ENCODE measurements at places on chromosomes 5 and 9. TPM values are rescaled to one million over a fixed set of nuclear protein-coding genes. Genes with fewer than 3 reads are reported as not detected.

DNA sequence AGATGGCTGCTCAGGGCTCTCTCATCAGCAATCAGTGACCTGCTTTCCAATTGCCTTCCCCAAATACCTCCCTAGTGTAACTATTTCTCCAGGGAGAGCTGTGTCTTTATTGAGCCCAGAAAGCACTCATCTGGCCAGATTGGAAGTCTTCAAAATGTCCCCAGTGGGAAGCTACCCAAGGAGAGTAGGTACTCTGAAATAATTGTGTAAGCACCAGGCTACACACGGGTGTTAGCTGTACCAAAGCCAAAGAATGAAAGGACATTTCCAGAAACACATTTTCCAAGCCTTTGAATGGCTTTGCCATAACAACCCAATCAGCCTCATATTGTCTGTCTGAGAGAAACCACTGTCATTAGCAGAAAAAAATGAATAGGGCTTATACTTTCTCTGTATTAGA is 318.8 kb downstream of the FAM170A start:
- DNase-seq, result no peak

DNA sequence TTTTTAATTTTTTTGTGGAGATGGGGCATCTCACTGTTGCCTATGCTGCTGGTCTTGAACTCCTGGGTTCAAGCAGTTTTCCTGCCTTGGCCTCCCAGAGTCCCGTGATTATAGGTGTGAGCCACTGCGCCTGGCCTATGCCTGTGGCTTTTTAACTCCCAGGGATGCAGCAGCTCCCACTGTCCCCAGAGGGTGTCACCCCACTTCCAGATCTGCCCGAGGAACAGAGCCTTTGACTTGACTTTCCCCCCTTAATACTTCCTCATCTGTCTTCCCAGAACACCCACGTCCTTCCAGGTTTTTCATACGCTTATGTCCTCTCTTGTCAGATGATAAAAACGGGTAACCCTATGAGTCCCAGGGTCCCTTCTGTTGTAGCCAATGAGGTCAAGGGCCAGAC is 7.6 kb upstream of the PRRC2B start:
- no peak for DNase-seq

DNA sequence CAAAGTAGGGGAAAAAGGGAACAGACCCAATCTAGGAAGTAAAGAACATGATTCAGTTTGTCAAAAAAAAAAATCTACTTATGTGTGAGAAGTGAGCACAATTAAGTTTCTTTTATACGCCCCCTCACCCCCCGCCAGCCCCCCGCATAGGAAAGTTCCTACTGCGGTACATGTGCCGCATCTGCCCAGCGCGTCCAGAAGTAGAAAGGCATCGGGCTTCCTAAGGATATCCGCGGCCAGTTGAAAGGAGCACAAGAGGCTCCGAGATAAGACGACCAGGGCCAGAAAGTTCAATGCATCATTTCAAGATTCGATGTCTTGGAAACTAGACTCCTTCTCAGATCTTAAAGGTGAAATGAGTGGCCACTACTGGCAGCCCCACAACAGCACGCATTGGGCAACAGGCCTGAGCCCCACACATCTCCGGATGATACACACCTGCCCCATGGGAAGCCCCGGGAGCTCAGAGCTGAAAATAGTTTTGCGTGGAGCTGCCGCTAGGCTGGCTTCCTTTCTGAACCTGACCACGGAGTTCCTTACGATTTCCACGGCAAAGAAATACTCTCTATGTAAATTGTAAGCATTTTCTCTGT is 203.9 kb downstream of the RAB3C start:
- DNase-seq, result no peak

GRCh38 chr5:111975133-111975532 is 218.1 kb upstream of the NREP start:
- no peak for DNase-seq

DNA sequence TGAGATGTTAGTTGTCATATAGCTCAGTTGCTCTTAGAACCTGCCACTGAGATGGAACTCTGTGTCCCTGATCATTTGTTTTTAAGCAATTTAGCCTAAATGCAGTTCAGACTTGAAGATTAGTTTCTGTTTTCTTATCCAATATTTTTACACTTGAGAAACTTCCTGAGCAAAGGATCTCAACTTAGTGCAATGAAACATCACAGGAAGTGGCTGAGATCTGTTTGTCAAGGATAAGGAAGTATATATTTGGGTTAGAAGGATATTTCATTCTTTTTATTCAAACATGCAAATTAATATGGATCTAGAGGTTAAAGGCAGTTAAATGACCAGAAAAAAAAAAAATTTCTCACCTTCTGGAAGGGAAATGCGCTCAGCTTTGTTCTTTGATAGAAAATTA is 19.7 kb upstream of the F2R start:
- no peak for DNase-seq

TEX48 gene
- total RNA-seq, result not detected

GRCh38 chr5:134098690-134099089 is 15.8 kb upstream of the TCF7 start:
- no peak for DNase-seq

DNA sequence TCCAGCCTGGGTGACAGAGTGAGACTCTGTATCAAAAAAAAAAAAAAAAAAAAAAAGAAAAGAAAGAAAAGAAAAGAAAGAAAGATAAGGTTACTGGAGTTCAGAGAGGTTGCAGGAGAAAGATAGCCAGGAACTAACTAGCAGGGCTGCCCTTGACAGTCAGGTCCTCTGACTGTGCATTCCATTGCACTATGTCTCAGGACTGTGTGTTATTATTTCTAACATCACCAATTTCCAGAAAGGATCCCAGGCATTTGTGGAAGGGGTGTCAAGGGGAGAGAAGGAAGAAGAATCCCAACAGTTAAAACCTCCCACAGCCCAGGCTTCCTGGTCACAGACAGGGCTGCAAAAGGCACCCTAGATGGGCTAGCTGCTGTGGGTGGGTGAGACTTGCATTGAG is 25.1 kb downstream of the KLF4 start:
- no peak for DNase-seq

- DNase-seq, result no peak
These were observed 28.3 kb downstream of the POU4F3 start for GRCh38 chr5:146366904-146367303.

TMEFF1 gene
- 0.13 TPM for total RNA-seq

PPP2R2B gene
- under 0.01 TPM for total RNA-seq

SEMA6A gene
- total RNA-seq, result 0.53 TPM

GRCh38 chr5:130874861-130875417 is 290.1 kb downstream of the HINT1 start:
- no peak for DNase-seq

- no peak for DNase-seq
These were observed 32.9 kb upstream of the ENTREP1 start for GRCh38 chr9:69292078-69292477.

FOXD4L6 gene
- 0.13 TPM for total RNA-seq

CDX1 gene
- total RNA-seq, result not detected

GRCh38 chr9:32665101-32665500 is 29.6 kb upstream of the TAF1L start:
- peak; percentile 90 for DNase-seq

FAM169A gene
- total RNA-seq, result 21.5 TPM

DNA sequence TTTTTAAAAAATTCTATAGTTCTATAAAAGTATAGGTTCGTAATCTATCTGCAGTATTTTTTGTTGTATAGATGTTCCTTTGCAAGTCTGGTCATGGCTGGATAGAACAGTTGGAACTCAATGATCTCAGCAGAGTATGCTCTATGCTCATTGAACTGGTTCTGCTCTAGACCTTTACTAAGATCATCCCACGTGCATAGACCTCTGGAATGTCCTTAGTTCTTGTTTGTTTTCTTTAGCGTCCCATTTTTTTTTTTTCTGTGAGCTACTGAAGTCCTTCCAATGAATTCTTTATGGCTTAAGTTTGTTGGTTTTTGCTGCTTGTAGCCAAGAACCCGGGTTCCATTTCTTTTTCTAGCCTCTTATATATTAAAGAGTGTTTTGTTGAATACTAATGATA is 3.5 kb downstream of the TMEM38B start:
- peak; percentile 12 for DNase-seq

DNA sequence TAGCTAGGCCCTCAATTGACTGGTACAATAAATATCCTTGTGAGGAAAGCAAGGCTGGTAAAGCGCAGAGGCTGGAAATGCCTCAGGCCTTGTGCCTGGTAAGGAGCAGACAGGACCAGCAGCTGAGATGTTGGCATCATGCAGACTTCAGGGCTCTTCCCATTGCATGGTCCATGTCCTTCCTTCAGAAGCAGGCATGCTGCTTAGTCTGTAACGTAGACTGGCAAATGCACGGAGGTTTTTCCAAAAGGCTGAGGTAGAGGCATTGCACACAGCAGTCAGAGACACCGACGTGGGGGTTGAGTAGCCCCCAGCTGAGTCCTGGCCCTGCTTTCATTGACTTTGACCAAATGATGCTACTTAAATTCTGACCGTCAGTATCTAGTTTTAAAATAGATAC is 87.1 kb downstream of the ADRB2 start:
- DNase-seq, result no peak

GRCh38 chr9:124038790-124039633 is 27.4 kb downstream of the LHX2 start:
- no peak for DNase-seq

- no peak for DNase-seq
These were observed 91.5 kb upstream of the PHF24 start for GRCh38 chr9:34866614-34867013.

NUP188 gene
- total RNA-seq, result 25.8 TPM

DNA sequence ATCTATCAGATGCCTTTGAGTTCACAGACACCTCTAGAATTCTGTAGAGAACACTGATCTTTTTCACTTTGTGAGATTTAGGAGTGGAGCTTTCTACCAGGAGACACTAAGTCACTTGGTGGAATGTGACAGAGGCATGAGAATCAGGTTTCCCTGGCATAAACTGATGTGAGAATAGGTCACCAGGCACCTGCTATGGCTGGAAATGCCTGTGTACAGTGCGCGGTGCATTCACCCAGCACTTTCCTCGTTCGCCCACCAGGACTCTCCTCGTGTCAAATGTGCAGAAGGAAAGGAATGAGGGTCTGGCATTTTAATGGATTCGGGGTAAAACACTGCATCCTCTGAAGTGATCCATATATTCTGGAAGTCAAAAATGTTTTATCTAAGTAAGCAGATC is 281.8 kb upstream of the TUT7 start:
- DNase-seq, result no peak

GRCh38 chr9:106726070-106726815 is 136.7 kb upstream of the ZNF462 start:
- DNase-seq, result no peak

CDC26 gene
- 24.7 TPM for total RNA-seq

- no peak for DNase-seq
These were observed 43.8 kb downstream of the ADAMTS16 start for GRCh38 chr5:5183933-5184332.

DNA sequence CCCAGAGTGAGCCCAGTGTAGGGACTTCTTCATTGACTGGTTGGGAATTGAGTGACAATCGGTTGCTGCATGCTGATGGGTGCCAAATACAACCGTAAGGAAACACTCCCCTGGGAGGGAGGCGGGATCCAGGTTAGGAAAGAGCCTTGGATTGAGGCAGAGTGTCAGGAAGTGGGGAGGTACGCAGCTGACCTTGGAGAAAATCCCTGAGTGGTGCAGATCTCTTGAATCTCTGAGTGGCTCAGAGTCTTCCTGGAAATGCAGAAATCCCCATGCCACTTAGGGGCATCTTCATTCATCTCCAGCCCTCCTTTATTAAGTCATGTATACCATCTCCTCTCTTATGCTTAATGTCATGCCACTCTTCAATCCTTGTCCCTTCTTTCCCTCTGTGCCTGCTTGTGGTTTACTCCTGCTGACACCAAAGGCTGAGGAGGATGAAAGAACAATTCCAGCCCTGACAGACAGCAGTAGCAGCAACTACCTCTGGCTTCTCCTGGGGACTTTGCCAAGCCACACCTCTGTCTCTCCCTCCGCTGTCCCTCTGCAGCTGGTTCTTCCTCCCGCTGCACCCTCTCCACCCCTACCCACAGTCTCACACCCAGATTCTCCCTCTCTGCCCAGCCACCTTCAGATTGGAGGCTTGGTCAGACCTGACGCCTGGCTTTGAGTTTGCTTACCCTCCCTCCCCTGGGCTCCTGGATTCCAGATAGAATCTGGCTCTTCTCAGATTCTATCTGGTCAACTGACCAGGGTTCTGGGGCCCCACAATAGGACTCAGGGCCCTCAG is 14.1 kb upstream of the LCP2 start:
- DNase-seq, result no peak

- no peak for DNase-seq
These were observed 22.4 kb upstream of the FREM1 start for GRCh38 chr9:14932641-14933040.

GRCh38 chr5:100401149-100401548 is 134.0 kb upstream of the FAM174A start:
- DNase-seq, result no peak

- DNase-seq, result no peak
These were observed 24.8 kb upstream of the OBP2B start for GRCh38 chr9:133233681-133234432.

DNA sequence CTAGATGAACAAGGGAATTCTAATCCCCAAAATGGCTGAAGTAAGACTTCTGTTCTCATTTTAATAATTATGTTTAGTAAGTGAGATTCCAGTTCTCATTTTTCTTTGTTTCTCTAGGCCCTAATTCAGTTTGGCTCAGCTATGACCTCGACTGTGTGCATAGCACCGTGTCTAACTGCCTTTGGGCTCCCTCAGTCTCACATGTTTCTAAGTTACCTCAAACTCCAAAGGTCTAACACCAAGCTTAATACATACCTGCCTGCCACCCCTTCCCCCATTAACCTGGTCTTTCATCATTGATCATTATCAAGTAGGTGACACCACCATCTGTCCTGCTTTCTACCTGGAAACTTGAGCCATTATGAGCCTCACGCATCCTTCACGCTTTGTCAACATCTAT is 273.2 kb downstream of the SAXO1 start:
- DNase-seq, result no peak

DNA sequence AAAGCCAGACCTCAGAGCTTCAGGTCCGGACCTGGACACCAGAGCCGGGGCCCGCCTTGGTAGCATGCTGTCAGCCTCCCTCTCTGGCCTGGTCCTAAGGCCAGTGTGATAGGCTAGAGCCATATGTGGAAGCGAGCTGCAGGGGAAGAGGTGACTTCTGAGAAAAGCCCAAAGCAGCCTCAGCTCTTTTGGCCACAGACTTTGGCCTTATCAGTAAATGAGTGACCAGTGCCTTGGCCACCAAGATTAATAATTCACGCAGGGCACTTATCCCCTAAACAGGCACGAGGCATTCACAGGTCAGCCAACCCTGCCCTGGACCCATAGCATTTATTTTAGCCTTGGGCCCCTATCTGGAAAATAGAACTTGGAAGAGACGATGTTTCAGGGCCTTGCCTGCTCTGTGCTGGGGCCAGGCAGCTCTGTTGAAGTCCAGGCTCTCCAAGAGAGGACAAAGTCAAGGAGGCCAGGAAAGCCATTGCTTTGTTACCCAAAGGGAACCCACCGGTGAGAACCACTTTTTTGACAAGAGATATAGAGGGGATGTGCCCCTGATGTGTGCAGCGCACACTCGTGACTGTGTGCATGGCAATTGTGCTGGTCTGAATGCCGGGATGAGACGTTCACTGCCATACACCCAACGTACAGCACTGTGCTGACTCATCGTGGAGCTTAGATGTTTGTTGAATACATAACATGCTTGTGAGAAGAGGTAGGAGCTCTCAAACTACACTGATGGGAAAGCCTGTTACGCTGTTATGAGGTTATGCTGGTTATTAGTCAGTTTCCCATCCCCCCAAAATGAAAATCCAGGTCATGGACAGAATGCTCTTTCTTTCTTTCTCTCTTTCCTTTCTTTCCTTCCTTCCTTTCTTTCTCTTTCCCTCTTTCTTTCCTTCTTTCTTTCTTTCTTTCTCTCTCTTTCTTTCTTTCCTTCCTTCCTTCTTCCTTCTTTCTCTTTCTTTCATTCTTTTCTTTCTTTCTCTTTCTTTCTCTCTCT is 5.0 kb upstream of the SLC34A1 start:
- peak; percentile 93 for DNase-seq

SUSD1 gene
- 6.9 TPM for total RNA-seq
